ENCODE measurements at places on chromosomes 1 and 21.

GRCh38 chr21:43829161-43829560, 35.9 kb upstream of the AGPAT3 start:
- DNase-seq: no peak

DNA sequence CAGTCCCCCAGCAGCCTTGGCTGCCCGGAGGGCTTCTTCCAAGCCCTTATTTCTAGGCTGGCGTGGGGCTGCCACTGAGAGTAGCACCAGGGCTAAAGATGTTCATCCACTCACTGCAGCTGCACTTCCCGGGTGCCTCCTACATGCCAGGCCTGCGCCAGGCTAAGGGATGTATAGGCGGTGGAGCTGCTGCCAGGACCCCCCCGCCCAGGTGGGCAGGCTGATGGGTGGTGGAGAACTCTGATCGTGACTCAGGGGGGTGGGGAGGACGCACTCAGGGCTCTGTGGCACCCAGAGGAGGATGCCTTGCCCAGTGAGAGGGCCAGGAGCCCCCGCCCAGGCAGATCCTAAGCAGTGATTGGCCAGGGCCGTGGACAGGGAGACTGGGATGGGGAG, 34.1 kb downstream of the CFAP74 start:
- DNase-seq: no peak

GRCh38 chr1:156368889-156369684, at the start of gene RHBG:
TSS of gene RHBG (plus strand) at chr1:156369211. CDS start at chr1:156369250, 39 bp downstream.
- DNase-seq: no peak

DNA sequence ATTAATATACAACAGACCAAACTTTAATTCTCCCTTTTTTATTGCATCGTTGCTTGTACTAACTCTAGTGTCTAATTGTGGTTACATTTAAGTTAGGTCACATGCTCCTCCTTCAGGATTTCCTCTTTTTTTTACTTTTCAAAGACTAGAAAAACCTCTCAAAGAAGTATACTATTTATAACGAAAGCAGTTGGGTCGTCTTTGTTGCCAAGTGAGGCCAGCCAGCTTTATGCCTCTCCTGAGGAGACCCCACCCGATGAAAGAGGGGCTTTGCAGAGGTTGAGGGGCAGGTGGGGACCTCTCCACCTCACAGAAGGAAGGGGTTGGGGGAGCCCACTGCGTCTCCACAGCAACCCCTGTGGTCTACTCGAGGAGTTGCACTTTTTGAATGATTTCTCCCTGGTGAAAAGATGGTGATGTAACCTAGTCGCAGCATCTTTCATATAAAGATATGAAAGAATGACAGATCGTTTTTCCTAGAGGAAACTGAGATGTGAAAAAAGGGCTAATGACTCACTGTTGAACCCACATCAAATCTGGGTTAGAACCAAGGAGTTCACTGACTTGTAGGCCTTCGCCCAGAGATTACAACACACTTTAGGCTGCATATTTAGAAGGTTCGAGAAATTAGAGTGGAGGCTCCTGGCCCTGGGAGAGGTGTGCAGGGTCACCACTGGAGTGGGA, 6.4 kb downstream of the TGFB2 start:
- no peak for DNase-seq

GRCh38 chr1:156924478-156925153, 4.2 kb downstream of the LRRC71 start:
- no peak for DNase-seq

DNA sequence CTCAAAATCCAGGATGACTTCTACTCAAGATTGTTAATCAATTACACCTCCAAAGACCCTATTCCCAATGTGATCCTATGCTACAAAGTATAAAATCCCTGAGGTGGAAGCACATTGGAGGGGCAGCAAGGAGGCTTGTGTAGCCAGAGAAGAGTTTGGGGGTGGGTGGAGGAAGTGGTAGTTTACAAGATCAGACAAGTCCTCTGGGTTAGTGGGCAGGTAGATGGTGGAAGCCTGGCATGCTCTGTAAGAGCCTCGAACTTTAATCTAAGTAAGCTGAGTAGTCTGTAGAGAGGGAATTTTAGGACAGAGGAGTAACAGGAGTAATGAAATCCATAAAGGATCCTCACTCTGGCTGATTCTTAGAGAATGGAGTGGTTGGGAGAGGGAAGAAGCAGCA, 65.0 kb upstream of the KCTD3 start:
- DNase-seq: no peak

DNA sequence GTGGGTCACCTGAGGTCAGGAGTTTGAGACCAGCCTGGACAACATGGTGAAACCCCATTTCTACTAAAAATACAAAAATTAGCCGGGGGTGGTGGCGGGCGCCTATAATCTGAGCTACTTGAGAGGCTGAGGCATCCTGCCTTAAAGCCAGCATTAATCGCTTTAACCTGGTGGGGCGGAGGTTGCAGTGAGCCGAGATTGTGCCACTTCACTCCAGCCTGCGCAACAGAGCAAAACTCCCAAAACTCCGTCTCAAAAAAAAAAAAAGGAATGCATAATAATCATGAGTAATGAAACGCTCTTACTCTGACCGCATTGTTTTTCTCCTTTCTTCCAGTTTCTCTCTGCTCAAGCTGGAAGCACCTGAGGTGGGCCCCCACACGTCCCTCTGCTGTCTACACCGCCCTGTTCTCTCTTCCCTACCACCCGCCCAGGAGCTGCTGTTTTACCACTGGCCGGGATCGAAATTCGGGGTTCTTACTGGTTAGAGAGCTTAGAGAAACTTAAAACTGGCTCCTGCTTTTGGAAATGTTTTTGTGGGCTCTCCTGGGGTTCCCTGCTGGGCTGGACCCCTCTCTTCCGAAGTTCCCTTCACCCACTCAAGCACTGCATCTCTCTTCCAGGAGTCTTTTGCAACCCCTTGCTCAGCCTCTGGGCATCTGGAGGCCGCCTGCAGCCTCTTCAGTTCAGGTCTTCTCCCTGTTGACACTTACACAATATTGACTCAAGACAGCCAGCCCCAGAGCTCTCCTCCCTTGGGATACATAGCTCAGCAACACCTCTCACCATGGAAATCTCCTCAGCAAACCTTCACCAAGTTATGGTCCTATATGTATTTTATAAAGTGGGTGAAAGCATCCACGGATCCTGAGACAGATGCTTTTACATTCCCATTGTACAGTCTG, 62.5 kb downstream of the FAM163A start:
- DNase-seq: no peak

DNA sequence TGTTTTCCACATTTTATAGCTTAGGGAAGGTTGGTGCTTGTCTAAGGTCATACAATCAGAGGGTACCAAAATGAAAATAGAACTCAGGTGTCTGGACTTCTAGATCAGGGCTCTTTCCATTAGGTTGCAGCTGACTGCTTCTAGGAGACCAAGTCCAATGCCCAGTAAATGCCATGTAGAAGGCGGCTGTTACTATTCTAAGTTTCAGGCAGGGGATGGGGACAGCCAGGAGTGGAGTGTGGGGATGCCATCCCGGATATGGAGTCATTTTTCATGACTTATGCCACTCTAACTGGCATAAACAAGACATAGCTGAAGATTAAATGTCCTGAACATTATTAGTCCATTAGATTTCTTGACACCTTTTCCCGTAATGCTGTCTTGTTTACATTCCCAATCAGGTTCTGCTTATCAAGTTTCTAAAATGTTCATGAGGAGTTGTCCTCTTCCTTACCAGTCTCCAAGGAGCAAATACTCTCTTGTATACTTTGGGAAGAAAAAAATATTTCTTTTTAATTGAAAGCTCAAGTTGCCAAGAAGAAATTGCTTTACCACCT, 31.5 kb downstream of the XCL1 start:
- DNase-seq: no peak

DNA sequence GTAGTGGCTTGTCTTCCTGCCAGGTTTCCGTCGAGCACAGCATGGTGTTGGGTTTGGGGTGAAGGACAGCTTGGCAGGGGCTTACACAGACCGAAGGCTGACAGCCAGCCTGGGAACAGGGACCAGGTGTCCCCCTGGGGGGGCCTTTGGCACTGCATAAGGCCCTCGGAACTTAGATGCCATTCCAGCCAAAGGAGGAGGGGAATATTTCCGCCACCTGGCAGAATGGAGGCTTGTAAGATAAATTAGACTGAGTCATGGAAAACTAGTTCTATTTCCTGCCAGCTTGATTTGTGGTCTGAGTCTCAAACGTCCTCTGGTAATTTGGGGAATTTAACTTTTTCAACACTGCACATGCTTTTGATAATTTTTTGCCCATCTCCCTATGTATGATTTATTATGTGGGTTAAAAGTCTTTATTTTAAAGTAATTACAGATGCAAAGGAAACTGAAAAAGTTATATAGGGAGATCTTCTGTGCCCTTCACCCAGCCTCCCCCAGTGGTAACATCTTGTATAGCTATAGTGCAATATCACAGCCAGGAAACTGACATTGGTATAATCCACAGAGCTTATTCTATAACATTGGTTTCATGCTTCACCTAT, 11.5 kb upstream of the TMEM51 start:
- DNase-seq: no peak

DNA sequence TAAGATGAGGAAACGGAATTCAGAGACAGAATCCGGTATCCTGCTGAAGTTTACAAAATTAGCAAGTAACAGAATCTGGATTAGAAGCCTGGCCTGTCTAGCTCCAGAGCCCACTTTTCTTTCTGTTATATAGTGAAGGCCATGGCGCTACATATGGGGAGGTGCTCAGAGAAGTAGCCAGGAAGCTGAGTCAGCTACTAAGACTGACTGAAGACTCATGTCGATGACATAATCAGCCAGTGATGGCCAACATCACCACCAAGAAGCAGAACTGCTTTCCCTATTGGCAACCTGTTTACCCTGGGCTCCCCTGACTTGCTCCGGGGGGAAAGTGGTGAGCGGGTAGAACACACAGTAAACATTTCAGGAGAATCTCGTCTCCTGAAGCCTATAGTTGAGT, 18.8 kb downstream of the LRRC52 start:
- DNase-seq: no peak

GRCh38 chr1:230790026-230790425, 42.8 kb downstream of the CAPN9 start:
- no peak for DNase-seq

- DNase-seq: no peak
These were observed 242.2 kb downstream of the RGS7 start for GRCh38 chr1:241114699-241115233.

All from GM12864 (cell line).